Cerebellar nuclear complex (tissue), 1 donor: ENCODE measurements at places on chromosomes 12 and 14.

GRCh38 chr14:76666746-76667145, 94.5 kb upstream of the VASH1 start:
- no peak for DNase-seq

GRCh38 chr12:1013618-1014489, 22.8 kb downstream of the ERC1 start:
- DNase-seq = no peak

- peak; percentile 3 for DNase-seq
Observed at GRCh38 chr14:24307575-24308341, at the start of gene CIDEB. TSS of gene CIDEB (minus strand) at chr14:24307977. CDS start at chr14:24307858, 119 bp downstream.

- DNase-seq = no peak
Observed at GRCh38 chr14:63672417-63673180, 30.9 kb upstream of the WDR89 start.

DNA sequence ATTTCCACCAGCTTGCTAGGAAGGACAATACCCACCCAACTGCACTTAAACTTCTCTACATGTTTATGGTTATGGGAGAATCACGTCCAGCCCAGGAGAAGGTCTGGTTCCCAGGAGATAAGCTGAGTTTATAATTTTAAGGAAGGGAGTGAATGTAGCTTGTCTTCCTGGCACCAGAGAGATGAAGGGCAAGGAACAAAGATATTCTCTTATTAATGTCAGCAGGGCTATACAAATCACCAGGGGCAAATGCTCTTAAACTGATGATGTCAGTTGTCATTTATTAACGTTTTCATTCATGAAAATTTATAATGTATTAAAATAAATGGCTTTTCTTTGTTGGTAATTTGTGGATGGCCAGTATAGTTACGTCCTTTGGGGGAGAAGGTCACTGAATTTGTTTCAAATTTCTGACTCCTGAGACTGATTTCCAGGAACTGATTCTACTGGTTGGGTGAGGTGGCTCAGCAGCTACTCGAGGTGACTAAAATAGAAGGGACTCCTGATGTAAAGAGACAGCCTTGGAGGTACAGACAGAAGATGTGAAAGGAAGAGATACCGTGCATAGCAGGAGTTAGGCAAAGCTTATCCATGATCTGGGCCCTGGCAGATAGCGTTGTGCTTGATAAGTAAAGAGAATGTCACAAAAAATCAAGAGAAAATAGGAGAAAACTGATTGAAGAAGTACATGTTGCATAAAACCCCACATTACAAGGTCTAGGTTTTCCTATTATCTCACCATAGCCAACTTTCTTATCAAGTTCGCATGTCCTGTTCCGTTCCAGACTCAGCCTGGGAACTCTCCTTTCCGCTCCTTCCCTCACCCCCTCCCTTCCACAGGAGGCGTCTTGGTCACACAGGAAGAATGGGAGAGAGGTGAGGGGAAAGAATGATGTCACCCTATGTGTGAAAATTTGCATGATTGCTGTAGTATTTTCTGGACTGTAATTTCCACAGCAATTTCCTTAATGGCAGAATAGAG, 367.1 kb upstream of the FAR2 start:
- DNase-seq = no peak

- no peak for DNase-seq
Observed at GRCh38 chr12:68842784-68843567, 35.0 kb downstream of the MDM2 start.
